GF-D8 (cell line): ENCODE measurements at places on chromosomes 3 and 15.
A peak's percentile ranks its signal among the peaks of the same experiment; 100 is the strongest.

- DNase-seq = no peak
Observed at GRCh38 chr3:127849368-127849767, 27.1 kb upstream of the MGLL start.

DNA sequence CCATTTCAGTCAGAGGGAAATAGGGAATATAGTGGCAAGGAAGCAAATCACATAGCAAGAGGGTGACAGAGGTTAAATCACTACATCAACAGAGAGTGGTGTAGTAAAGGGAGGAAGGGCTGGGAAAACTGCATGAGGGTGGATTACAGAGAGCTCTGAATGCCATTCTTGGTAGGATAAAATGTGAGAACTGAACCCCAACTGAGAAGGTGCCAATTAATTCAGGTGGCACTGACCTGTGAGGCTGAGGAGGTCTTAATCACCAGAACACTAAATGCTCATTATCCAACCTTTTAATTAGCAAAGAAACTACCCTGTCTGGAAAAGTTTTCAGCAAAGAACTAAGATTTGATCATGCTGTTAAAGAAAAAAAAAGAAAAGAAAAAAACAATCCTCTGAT lies 202.7 kb downstream of the LRRN1 start:
- no peak for DNase-seq

GRCh38 chr3:179882292-179882691 lies 154.4 kb downstream of the PEX5L start:
- DNase-seq = no peak

- no peak for DNase-seq
Observed at GRCh38 chr3:190601622-190602021, 87.7 kb downstream of the IL1RAP start.

GRCh38 chr15:40092256-40092978 lies 16.3 kb downstream of the BMF start:
- DNase-seq = no peak

DNA sequence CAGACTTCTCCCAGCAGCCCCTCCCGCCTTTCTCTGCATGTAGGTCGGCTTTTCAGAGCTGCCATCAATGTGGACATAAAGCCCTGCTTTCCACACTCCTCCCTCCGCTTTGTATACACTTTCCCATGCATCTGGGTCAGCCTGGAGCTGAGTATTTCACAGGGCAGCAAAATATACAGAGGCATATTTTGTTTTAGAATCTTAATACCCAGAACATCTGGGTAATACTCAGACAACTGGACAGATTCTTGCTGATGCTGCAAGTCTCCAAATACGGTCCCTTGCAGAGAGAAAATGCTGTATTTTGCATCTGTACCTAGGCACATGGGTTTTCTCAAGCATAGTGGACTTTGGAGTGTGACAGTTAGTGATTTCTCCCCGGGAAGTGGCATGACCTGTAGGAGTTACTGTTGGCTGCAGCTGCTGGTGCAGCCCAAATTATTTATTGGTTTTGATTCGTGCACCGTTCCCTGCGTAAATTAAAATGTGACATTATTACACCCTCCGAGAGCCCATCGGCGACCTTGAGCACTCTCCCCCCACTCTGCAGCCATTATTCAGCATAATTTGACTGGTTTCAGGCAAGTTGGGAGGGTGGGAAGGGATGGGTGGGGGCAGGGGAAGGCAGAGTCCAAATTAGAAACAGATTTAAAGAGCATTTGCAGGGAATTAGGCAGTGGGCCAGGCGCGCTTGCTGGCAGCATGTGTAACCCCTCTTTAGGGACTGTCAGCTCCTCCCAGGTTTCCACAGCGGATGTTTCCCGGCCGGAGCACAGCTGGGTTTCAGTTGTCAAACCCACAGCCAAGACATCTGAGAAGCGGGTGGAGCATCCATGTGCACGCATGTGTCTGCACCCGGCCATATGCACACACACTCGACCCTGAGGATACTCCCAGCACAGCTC lies 100.8 kb downstream of the CPN2 start:
- no peak for DNase-seq

DNA sequence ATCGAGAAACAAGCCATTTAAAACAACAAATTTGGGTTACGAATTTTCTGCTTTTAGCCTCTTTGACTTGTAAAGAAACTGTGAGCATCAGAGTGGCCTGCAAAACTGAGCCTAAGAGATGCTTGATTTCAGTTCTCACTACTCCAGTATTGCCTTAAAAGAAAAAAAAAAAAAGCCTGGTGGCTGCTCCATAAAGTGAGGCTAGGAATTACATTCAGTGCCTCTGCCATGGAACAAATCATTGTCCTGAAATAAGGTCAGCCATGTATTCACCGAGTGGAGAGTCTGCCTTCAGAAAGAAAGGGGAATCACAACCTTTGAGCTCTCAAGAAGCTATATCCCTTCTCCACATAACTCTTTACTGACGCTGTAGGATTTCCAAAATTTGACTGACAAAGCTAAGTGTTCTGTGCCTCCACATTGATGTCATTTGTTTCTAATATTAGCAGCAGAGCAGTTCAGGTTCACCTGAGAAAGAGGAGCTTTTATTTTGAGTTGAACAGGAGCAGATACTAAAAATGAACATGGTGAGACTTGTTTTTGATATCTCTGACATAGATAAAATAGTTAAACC lies 137.3 kb downstream of the SSR3 start:
- DNase-seq = no peak

DNA sequence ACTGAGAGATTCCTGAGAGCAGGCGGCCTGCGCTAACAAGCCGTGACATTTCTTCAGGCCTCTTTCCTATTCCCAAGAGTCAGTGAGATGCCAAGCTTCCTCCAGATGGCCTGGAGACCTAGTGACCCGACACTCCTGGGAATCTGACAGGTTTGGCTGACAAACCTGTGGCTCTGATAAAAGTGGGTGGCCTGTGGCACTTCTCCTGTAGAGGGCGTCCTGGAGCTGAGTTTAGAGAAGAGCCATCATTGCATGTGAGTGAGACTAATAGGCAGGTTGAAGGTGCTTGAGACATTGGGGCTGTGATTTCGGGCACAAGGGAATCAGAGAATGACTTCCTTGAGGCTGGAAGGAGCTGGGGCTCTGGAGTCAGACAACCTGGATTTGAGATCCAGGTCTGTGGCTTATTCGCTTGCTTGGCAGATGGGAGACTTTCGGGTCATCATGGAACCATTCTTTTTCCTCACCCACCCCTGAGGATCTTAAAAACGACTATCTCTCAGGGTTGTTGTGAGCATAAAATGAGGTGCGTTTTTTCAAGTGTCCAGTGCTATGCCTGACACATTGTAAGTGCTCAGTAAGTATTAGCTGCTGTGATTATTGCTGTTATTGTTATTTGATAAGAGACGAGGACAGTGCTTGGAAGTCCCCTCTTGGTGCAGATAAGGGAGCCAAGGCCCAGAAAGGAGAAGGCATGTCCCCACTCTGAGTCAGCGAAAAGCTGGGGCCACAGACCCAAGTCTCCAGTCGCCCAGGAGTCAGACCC lies 77.2 kb downstream of the SCN10A start:
- DNase-seq = no peak

GRCh38 chr15:99826157-99826780 lies 93.0 kb upstream of the LYSMD4 start:
- DNase-seq = no peak

DNA sequence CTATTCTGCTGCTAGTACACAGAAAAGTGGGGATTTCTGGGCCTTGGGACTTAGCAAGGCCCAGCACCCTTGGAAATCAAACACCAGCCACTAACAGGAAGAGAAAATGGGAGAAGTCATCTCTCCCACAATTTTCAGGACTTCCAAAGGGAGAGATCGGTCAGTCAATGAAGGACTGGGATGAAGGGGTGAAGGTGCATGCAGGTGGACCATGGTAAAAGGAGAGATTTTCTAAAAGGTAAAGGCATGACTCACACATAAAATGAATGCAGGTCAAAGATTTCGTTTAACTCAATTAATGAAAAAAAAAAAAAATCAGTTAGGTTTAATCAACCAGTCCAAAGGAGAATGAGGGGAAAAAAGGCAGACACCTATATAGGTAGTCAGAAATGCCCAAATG lies 176.4 kb upstream of the PROK2 start:
- no peak for DNase-seq

DNA sequence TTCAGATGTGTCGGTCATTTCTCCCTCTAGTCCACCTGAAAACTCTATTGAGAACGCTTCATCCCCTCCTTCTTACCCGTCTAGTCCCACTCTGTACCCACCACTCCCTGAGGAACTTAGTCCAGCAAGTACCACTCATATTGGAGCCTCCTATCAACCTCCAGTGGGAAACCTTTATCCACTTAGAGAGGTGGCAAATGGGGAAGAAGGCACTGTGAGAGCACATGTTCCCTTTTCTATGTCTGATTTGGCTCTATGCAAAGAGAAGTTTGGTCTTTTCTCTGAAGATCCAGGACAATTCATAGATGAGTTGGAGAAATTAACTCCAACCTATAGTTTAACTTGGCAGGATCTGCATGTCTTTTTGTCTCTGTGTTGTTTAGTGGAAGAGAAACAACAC lies 17.0 kb upstream of the RPN1 start:
- no peak for DNase-seq

DNA sequence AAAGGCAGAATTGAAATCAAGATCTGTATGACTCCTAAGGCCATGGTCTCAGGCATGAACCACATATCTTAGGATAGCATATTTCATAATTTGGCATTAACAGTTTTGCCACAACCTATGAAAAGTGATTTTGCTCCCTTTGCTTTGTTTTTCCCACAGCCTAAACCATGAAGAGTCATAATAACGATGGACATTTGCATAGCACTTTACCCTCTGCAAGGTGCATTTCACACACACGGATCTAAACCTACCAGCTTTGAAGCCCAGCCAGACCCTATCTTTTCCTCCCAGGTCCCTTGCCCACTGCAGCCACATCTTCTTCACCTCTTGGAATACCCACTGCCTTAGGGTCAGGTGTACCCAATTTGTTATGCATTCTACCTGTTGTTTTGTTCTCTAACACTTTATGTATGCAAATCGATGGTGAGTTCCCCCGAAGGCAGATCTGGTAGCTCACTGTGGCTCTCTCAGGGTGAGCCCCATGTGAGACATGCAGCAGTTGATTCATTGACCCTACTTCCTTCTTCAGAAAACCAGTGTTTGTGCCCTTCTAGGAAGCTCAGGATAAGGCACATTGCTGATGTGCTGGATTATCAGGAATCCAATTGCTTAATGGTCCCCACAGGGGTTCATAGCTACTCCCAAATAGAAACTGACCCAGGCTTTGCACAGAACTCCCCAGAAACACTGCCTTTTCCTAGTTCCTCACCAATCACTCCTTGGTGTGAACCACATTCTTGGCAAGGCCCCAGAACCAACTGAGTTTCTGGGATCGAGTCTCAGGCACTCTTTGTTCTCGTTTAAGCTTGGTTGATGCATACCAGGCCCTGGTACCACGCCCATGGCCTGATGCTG lies 8.7 kb downstream of the ARHGAP31 start:
- DNase-seq = no peak

- DNase-seq = peak; percentile 7
Observed at GRCh38 chr15:63191895-63192618, 2.7 kb downstream of the RAB8B start.

DNA sequence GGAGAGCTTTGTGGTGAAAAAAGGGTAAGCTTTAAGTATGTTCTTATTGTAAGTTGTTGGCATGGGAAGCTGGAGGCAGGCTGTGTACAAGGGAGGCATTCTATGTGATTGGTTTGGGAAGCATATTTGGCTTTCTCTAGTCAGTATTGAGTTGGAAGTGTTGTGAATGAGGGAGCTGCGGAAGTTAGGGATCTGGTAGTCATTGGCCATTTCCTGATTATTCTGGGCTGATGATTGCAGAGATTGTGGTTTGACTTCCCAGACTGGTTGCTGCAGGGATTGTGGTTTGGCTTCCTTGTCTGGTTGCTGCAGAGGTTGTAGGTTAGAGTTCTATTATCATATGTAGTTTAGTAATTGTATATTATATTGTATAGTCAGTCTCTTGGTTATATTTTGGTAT lies 21.0 kb downstream of the STXBP5L start:
- DNase-seq = no peak

- DNase-seq = no peak
Observed at GRCh38 chr3:128353361-128353965, 113.2 kb downstream of the DNAJB8 start.

GRCh38 chr3:37444696-37445095 lies 270.3 kb upstream of the LRRFIP2 start:
- no peak for DNase-seq

- DNase-seq = no peak
Observed at GRCh38 chr3:134143828-134144401, 106.7 kb downstream of the RYK start.

DNA sequence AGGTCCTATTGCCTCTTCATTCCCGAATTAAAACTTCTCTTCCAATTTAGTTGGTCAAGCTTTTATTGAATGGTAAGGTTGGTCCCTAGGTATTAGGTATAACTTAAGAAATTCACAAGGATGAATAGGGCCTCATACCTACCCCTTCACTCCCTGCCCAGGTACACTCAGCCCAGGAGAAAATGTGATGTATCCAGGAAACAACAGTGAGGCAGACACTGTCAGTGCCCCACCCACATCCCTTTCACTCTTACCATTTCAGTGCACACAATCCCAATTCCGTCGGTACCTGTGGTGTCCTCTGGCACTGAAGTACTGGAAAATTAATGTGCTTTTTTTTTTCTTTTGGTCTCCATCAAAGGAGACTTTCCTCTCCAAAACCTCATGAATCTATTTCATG lies 10.5 kb upstream of the C3orf49 start:
- DNase-seq = no peak

- no peak for DNase-seq
Observed at GRCh38 chr15:98174286-98174685, 213.8 kb downstream of the ARRDC4 start.

DNA sequence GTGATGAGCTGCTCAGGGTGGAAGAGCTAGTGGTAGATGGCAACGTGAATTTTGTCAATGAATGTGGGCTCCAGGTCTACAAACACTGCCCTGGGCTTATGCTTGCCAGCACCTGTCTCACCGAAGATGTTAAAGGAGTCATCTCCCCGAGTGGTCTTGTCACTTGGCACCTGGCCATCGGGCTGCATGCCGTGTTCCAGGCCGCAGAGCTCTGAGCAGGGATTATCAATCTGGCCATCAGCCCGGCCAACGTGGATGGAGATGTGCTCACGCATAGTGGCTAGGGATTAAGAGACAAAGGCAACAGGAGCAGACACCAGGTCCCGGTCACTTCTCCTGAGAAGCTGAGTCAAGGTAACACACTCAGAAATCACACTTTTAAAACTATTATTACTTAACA lies 54.8 kb upstream of the ACTC1 start:
- DNase-seq = no peak

DNA sequence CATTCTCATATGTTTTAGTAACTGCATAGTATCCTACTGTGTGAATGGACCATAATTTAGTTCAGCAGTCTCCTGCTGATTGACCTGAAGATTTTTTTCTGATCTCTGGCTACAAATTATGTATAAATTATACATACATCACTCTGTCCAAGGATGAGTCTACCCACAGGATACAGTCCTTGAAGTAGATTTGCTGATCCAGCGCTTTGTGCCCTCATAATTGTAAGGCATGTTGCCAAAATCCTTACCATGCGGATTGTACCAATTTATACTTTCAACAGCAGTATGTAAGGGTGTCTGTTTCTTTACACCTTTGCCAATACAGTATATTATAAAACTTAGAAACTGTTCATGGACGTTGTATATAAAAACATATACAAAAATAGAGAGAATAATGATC lies 46.5 kb downstream of the ACAA1 start:
- no peak for DNase-seq
